HFFc6 (cell line): ENCODE measurements at places on chromosomes 2 and 18. TPM values are rescaled to one million over a fixed set of nuclear protein-coding genes. Genes with fewer than 3 reads are reported as not detected.

Gene VWA3B
- not detected in 3 replicates for total RNA-seq

DNA sequence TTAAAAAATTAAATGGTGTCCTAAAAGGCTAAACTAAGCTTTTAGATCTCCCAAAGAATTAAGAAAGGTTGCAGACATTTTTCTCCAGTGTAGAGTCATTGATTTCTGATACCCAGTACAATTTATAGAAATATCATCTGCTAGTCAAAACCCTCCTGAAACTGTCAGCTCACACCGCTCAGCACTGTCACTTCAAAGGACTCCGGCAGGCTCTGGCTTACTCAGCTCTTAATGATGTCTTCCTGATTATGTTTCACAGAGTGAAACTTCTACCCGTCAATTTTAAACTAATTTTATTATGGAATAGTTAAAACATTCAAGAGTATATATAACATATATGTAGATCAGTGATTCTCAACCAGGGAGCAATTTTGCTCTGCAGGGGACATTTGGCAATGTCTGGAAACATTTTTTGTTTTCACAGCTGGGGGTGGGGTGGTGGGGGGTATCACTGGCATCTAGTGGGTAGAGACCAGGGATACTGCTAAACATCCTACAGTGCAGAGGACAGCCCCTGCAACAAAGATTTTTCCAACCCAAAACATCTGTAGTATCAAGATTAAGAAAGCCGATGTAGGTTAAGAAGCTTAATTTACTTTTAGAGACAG lies 31.6 kb downstream of the CDK15 start:
- DNase-seq: no peak

Gene FOXD4L1
- total RNA-seq: 0.18 to 0.19 TPM in 2 of 3 replicates, not detected in the other

- DNase-seq: peak; percentile 41
Measured at GRCh38 chr2:74564222-74564621, 9.7 kb downstream of the DOK1 start.

- no peak for DNase-seq
Measured at GRCh38 chr2:232367016-232367415, 11.5 kb upstream of the ALPP start.

DNA sequence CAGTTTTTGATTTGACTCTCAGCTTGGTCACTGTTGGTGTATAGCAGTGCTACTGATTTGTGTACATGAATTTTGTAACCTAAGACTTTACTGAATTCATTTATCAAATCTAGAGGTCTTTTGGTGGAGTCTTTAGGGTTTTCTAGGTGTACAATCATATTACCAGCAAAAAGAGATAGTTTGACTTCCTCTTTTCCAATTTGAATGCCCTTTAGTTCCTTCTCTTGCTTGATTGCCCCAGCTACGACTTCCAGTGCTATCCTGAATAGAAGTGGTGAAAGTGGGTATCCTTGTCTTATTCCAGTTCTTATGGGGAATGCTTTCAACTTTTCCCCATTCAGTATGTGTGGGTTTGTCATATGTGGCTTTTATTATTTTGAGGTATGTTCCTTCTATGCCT lies 312.9 kb upstream of the REV1 start:
- no peak for DNase-seq

DNA sequence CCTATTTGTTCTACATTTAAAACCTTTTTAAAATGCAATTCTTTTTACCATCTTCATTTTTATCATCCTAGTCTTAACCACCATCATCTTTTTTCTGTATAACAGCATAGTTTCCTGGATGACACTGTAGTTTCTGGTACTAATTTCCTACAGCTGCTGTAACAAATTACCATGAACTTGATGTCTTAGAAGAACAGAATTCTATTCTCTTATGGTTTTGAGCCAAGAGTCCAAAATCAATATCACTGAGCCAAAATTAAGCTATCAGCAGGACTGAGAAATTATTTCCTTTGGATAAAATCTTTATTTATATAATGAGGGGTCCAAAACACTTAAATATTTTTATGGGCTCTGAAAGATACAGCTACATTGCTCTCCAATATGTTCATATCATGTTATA lies 539.3 kb downstream of the METTL4 start:
- no peak for DNase-seq

DNA sequence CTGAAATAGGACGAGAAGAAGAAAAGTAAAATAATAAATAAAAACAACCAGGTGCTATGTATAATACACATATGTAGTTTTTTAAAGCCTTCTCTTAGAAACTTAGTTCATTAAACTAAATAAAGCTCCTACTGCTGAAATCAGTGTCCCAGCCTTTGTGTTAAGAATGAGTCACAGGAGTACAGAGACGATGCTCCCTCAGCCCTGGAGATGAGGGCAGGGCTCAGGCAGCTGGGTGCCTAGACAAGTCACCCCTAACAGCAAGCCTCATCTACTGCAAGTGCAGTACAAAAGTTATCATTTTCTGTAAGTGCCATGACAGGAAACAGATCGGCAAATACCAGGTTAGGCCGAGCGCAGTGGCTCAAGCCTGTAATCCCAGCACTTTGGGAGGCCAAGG lies 18.2 kb downstream of the KIDINS220 start:
- DNase-seq: peak; percentile 4

- DNase-seq: no peak
Measured at GRCh38 chr2:232522623-232523401, 2.6 kb downstream of the PRSS56 start.

GRCh38 chr2:8281950-8282857 lies 399.7 kb upstream of the ID2 start:
- DNase-seq: no peak

GRCh38 chr2:56587456-56587855 lies 403.7 kb downstream of the CCDC85A start:
- DNase-seq: no peak

Gene PDE11A
- total RNA-seq: 1.2 and 2.6 TPM in 2 replicates

Gene AKAIN1
- not detected in 3 replicates for total RNA-seq

Gene CLEC4F
- total RNA-seq: not detected in 3 replicates

GRCh38 chr2:54639609-54640008 lies 83.9 kb upstream of the EML6 start:
- no peak for DNase-seq

Gene CLK1
- total RNA-seq: 25.1 to 26.7 TPM (median 26.0 TPM) in 3 replicates

DNA sequence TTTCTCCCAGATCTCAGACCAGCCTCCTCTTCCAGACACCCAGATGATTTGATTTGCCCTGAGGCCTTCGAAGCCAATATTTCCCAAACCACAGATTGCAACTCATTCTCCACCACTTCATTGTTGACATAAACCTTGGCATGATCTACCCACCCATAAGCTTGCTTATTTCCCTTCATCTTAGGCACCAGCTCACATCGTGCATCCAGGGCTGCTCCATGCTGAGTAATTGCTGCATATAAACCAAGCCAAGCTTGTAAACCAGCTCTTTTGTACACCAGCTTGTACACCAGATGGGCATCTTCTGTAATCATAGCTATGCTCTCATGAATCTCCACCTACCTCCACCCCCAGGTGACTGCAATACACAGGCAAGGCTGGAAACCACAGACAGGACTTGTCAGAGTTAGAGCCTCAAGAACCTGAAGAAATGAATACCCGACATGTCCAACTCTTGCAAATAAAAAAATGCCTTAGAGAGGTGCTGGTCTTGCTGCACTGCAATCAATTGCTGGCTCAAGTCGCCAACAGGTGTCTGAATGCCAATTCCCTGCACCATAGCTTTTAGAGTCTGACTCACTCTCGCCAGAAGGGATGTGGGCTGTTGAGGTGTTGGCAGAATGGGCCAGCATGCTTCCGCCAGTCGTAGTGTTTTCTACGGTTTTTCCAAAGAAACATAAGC lies 31.5 kb downstream of the TRABD2A start:
- peak; percentile 56 for DNase-seq

Gene DYSF
- total RNA-seq: 0.09 to 0.57 TPM (median 0.11 TPM) in 3 replicates

GRCh38 chr2:77469106-77469505 lies 53.1 kb downstream of the LRRTM4 start:
- DNase-seq: no peak

Gene AQP12B
- total RNA-seq: not detected in 2 replicates

GRCh38 chr2:15555760-15556193 lies 5.4 kb downstream of the NBAS start:
- DNase-seq: no peak

DNA sequence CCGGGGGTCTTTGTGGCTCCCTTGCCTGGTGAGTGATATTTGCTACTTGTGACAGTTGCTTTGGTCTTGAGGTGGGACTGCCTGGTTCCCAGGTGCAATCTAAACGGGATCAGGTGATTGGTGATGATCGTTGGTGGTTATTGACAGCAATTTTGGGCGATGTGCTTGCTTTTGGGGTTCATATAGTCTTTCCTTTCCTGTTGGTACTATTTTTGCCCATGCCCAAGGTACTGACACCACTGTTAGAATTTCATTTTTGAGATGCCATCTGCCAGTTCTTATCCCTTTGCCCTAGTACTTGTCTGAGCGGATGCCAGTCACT lies 573 bp downstream of the WDR7 start:
- DNase-seq: no peak

- DNase-seq: no peak
Measured at GRCh38 chr18:46356278-46357033, 252.3 kb downstream of the HAUS1 start.

- peak; percentile 80 for DNase-seq
Measured at GRCh38 chr2:39902103-39902502, 123.0 kb upstream of the THUMPD2 start.

Gene LHCGR
- not detected in 3 replicates for total RNA-seq

DNA sequence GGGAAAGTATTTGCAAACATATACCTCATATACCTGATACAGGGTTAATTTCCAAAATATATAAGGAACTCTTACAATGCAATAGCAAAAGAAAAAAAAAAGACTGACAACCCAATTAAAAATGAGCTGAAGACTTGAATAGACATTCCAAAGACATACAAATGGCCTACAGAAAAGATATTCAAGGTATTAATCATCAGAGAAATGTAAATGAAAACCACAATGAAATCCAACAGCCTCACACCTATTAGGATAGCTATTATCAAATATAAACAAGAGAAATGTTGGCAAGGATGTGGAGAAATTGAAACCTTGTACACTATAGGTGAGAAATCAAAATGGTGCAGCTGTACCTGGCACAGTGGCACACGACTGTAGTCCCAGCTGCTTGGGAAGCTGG lies 25.7 kb downstream of the NR4A2 start:
- DNase-seq: no peak

DNA sequence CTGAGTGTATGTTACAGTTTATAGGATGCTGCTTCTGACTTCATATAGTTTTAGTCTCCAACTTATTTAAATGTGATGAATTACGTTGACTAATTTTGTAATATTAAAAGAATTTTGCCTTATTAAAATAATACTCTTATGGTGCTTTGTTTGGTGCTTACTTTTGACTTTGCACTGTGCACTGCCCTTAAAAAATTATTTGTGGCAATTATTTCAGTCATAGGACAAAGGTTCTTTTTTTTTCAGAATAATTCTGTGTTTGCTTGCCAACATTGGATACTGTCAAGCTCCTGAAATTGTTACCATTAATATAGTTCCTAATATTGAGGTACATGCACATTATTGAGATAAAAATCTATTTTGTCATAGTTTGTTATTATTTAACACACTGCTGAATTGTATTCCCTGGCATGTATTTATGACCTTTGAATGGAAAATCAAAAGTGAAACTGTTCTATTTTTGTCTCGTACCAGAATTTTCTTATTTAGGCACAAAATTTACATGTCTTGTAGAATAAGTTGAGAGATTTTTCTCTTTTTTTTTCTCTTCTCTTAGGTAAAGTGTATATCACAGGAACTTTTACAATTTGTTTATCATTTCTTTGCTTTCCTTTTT lies 572.8 kb upstream of the KLHL29 start:
- no peak for DNase-seq

GRCh38 chr18:56770873-56771272 lies 119.7 kb downstream of the WDR7 start:
- DNase-seq: peak; percentile 3

Gene STEAP3
- 16.8 to 35.6 TPM (median 20.7 TPM) in 3 replicates for total RNA-seq

DNA sequence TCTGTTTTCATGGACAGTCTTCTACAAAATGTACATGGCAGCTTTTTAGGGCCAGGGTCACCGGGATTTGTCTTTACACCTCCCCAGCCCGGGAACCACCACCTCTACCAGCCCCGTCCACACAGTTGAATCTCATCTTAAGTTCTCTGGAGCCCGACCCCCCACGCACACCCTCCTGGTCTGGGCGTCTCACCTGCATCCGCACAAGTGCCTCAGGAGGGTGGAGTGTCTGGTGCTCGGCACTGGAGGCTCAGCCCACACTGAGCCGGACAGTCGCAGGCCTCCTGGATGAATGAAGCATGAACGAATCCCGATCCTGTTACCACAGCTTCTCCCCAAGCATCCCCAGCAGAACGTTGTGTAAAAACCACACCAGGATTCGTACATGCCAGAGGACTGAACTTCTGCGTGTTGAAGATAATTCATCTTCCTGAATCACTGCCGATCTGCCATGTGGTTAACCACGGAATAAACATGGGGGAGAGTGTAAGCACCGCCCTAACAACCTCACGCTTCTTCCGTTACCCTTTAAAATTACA lies 162.0 kb downstream of the RTP5 start:
- peak; percentile 85 for DNase-seq

GRCh38 chr2:101152272-101153076 lies 1.3 kb upstream of the TBC1D8 start:
- DNase-seq: peak; percentile 10

GRCh38 chr18:31057917-31058316 lies 15.4 kb upstream of the DSC3 start:
- DNase-seq: no peak

Gene VAMP5
- total RNA-seq: 57.2 to 94.1 TPM (median 68.3 TPM) in 3 replicates

DNA sequence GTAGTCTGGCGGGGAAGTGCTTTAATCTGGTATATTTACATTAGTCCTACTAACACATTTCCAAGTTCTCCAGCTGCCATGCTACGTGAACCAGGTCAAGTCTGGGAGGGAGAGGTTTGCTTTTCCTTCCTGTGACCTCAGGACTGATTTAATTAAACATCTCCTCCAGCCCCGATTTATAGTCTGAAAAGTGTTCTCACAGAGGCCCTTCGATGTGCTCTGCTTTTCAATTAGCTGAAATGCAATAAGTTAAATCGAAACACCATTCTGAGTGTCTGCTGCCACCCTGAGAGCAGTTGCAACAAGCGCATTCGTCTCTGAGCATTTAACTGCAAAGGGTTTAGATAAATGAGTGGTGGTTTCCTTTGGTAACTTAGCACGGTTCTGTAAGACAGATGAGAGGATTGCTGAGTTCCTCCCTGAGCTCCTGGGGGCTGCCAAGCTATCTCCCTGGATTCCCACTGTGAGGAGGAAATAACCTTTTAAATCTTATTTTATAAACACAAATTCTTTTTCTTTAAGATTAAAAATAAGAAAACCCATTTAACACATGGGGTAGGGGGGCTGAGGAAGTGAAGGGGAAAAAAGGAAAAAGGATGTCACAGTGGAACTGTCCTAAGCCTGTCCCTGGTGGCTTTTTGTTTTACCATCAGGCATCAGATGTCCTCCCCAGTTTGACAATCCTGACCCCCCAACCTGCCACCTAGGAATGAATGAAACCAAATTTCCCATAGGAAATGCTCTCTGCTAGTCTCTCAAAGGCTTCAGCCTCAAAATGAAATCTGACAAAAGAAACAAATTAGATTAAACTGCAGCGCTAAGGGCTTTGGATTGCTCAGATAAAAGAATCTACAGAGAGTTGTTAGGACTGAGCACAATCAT lies 56.5 kb upstream of the CREB1 start:
- peak; percentile 71 for DNase-seq

Gene C1GALT1C1L
- total RNA-seq: not detected in 3 replicates

GRCh38 chr2:71419976-71420375 lies 33.4 kb upstream of the DYSF start:
- no peak for DNase-seq

GRCh38 chr2:218002845-218003180 lies at the start of gene TNS1:
Gene TNS1, minus strand, starts transcription at chr2:218002995. Its CDS starts 123 bp downstream, at chr2:218002872.
- peak; percentile 48 for DNase-seq

Gene RAPH1
- 41.3 to 47.4 TPM (median 46.9 TPM) in 3 replicates for total RNA-seq
